ENCODE measurements at places on chromosomes 2 and 18. TPM values are rescaled to one million over a fixed set of nuclear protein-coding genes. Genes with fewer than 3 reads are reported as not detected.

Gene PARD6G
- total RNA-seq, result 4.1 TPM

Gene C2orf80
- not detected for total RNA-seq

Gene PLCL1
- total RNA-seq, result 14.8 TPM

Gene SPATA3
- not detected for total RNA-seq

Gene ERICH2
- total RNA-seq, result 0.69 TPM

Gene PLA2R1
- total RNA-seq, result 34.9 TPM

DNA sequence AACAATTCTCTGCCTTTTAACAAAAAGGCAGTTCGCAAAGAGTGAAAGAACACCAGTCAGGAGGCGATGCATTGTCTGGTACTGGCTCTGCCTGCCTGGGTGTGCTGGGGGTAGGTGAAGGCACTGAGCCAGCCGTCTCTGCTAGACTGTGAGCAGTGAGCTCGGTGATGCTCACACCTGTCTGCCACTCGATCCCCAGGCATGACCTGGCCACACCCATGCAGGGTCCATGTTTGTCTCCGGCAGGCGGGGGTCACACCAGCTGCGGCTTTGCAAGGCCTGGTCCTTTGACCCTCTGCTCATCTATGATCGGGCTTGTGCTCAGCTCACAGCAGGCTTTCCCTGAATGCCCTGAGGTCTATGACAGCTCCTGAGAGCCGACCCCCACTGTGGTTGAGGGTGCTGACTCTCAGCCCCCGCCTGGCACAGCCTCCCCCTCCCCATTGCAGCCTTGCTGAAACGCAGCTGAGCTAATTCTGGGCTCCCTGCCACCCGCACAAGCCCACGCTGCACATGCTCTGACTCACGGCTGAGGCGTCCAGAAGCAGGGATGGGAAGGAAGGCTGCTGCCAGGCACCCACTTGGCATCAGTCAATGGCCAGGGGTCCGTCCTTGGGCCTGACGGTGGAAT lies 23.7 kb downstream of the CRACDL start:
- peak; percentile 86 for DNase-seq

- DNase-seq, result no peak
Measured at GRCh38 chr2:64359171-64359891, 94.6 kb upstream of the LGALSL start.

- DNase-seq, result no peak
Measured at GRCh38 chr18:34595690-34596089, 114.4 kb upstream of the DTNA start.

DNA sequence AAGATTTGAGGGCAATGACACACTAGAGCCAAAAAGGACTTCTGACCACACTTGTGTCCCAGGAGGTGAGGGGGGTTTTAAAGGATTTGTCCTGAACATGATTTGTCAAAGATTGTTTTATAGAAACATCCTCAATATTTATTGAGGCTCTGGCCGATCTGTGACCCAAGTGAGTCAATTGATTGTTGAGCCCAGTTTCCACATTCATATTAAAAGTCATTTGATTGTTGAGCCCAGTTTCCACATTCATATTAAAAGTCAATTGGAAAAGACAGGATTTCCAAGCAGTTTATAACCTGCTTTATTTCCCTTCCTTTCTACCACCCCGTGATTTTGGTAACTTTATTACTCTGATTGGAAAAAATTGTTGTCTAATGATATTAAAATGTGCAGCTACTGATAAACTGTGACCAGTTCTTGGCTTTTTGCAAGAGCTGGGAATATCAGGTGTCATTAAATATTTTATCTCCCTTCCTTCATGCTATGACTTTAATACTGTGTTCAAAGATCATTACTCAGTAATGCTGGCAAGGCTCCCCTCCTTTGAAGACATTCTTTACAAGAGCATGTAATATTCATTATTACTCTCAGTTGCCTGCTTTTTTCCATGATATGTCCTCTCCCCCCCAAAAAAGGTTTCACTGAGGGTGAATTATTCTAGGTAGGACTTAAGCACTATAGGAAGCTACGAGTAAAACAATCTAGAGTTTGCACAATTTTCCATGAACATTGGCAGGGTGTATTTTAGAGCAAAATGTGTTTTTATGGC lies 75.3 kb downstream of the HRH4 start:
- no peak for DNase-seq

GRCh38 chr2:99216096-99216495 lies 35.1 kb downstream of the MRPL30 start:
- DNase-seq, result no peak

DNA sequence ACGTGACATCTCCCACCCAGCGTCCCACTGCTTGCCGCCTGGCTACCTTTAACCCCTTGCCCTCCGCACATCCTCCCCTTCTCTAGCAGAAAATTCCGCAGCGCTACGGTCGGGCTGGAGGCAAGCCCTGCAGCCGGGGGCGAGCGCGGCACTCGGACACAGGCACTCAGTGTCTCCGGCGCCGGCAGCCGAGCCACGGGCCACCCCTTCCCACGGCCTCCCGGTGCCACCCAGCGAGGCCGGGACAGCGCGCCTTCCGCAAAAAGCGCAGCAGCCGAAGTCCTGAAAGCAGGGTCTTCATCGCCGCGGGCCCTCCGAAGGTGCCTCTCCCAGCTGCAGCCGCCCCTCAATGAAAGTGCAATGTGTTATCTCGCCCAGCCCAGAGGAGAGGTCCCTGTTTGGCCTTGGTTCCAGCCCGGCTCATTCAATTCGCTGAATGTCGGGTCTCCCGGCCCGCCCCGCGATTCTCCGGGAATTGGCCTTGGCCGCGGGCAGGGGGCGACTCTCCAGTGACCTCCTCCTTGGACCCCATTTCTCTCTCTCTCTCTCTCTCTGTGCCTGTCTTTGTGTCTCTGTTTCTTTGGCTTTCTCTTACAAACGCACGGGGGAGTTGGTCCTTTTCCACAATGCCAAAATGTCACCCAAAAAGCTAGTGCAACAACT lies 1.1 kb downstream of the DLGAP1 start:
- DNase-seq, result peak; percentile 74

- no peak for DNase-seq
Measured at GRCh38 chr2:212990697-212991096, 160.7 kb downstream of the IKZF2 start.

DNA sequence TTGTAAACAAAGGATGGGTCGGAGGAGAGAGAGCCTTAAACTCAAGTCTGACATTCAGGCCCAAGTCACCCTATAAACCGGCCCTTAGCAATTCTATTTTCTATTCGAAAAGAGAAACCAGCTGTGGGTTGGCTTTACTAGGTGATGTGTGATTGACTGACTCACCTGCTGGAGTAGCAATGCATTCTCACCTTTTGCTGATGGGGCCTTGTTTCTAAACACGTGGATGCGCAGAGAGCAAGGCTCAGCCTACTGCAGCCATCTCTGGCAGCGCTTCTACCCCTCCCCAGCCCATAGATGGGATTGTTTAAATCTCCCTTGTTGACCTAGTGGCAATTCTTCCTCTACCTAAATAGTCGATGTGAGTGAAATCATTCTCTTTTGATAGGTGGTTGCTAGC lies 138.5 kb downstream of the MEIS1 start:
- no peak for DNase-seq

DNA sequence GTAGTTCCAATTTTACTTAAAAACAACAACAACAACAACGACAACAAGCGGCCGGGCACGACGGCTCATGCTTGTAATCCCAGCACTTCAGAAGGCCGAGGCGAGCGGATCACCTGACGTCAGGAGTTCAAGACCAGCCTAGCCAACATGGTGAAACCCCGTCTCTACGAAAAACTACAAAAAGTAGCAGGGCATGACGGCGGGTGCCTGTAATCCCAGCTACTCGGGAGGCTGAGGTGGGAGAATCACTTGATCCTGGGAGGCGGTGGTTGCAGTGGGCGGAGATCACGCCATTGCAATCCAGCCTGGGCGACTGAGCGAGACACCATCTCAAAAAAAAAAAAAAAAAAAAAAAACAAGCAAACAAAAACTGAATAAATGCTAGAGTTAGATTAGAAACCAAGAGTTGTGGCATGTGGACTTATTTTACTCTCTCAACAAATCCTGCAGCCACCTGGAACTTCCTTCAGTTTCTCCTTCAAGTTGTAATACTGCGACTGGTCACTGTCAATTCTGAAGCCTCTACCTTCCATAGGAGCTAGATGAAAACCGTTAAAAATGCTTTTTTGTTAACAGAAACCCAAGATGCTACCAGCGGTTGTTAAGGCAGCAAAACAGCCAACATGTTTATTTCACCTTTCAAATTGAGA lies 1.3 kb downstream of the ATP5F1A start:
- DNase-seq, result no peak

DNA sequence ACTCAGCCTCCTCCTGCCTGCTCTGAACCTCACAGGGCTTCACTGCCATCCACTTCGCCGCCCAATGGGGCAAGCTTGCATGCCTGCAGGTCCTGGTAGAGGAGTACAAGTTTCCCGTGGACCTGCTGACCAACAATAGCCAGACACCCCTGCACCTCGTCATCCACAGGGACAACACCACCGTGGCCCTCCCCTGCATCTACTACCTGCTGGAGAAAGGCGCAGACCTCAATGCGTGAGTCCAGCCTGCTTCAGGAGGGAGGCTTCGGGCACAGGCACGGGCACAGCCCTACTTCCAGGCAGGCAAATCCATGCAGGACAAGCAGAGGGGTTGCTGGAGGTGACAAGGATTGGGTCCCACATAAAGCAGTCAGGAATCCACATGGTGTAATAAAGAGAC lies 1.2 kb downstream of the ANKRD53 start:
- DNase-seq, result no peak

- DNase-seq, result no peak
Measured at GRCh38 chr18:10495936-10496335, 29.9 kb upstream of the NAPG start.

- no peak for DNase-seq
Measured at GRCh38 chr2:11550901-11551568, 17.2 kb downstream of the GREB1 start.

DNA sequence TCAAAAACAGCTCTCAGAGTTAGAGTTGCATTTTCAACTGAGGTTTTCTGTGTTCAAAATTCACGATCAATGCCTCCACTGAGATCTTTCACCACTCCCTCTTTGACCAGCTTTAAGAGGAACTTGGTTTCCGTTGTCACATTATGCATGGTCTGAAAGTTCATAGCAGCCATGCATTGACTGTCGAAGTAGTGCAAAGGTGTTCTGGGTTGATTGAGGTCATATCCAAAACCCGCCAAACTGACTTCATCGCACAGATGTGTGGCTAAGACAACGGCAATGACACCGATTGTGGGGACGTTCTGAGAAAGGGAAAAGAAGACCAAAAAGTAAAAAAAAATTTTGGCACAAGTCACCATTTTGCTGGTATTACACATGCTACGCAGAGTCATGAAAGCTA lies 48.7 kb downstream of the ST3GAL5 start:
- no peak for DNase-seq

DNA sequence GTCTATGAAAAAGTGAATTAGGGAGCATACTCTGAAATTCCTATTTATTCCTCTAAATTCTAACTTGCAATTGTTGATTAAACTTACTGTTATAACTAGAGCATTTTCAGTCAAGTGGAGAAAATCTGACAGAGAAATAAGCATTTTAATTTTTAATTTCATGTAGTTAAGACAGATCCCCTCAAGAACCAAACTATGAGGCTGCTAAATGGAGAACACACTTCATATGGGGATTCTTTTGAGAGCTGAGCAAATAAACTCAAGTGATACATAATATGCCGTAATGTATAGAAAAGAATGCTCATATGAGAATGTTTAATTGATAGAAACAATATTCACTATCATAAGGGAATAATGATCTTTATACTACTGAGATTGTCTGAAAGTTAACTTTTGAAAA lies 340.8 kb downstream of the ERBB4 start:
- DNase-seq, result no peak

GRCh38 chr2:9594366-9595054 lies 36.3 kb downstream of the YWHAQ start:
- no peak for DNase-seq

GRCh38 chr2:221494556-221494955 lies 77.5 kb downstream of the EPHA4 start:
- no peak for DNase-seq

- DNase-seq, result no peak
Measured at GRCh38 chr2:226915846-226916360, 80.0 kb downstream of the RHBDD1 start.

DNA sequence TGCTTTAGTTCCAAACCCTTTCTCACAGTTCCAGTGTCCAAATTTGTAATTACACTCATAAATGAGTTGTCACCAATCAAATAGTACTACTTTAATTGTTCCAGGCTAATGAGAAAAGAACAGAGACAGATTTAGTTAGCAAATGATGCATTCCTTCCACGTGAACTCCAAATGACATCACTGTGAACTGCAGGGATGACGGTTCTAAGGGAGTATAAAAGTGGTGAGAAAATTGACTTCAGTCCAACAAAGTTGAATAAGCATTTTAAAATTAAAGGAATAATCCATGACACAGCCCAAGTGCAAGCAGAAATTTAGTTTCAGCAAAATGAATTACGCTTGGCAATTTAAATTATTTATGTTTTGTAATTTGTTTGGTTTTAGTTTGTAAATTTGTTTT lies 102.0 kb upstream of the LRATD1 start:
- DNase-seq, result no peak

DNA sequence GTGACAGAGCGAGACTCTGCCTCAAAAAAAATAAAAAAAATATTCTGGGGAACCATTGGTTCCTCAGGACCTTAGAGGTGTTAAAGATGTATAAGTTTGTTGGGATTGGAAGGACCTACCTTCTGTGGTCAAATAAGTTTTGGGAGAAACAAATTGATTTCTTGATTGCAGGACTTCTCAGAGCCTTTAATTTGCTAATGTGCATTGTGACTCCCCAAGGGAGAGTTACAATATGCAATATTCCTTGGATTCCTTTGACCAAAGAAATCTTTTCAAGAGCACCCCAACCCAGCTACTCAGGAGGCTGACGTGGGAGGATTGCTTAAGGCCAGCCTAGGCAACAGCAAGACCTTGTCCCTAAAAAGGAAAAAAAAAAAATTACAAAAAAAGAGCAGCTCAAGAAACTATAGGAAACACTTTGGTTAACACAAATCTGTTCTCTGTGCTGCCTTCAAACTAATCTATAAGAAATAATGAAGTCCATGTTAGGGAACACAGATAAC lies 6.5 kb downstream of the NAGK start:
- DNase-seq, result no peak

DNA sequence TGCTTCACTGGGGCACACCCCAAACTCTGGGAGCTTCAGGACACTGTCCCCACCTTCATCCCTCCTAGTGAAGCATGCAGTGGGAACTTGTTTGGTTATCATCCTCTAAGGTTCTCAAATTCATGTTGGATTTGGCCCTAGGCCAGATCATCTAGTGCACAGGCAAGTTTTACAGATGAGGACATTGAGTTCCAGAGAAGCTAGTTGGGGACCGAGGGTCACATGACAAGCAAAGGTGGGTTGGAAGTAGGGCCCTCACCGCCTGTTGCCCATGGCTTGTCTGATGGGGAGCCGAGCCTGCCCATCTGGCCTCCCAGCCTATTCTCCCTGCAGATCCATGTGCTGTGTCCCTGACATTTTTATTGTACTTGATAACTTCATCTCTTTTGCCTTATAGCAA lies 2.8 kb downstream of the PRKCE start:
- no peak for DNase-seq

- no peak for DNase-seq
Measured at GRCh38 chr2:16425462-16426336, 239.9 kb downstream of the CYRIA start.

DNA sequence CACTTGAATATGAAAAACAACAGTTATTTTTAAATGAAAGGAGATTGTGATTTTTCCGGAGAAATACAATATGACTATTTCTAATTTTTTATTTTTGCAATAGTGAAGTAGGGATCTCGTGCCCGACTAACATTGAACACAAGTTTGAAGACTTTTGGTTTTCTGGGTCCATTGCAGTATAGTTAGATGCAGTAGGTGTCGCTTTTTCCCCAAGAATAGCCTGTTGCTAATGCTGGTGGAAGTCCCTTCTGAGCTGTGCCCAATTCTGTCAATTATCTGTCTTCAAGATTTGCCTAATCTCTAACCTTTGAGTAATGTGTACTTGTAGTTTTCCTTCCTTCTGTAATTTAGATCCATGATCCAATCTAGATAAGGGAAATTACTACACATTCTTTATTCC lies 36.5 kb downstream of the SEMA4F start:
- no peak for DNase-seq
